ENCODE measurements at places on chromosomes 1 and 21.

GRCh38 chr1:50930965-50931737 lies 28.9 kb downstream of the FAF1 start:
- H3K4me3 ChIP-seq, result no peak overlapping the region
- H3K36me3 ChIP-seq, result no peaks in the 10 kb centered on the region
- H3K27me3 ChIP-seq, result no peaks in the 10 kb centered on the region
- no peak overlapping the region for H3K27ac ChIP-seq
- peak; percentile 19 for DNase-seq

GRCh38 chr1:112527266-112528010 lies 18.7 kb downstream of the WNT2B start:
- H3K27me3 ChIP-seq, result no peaks in the 10 kb centered on the region

DNA sequence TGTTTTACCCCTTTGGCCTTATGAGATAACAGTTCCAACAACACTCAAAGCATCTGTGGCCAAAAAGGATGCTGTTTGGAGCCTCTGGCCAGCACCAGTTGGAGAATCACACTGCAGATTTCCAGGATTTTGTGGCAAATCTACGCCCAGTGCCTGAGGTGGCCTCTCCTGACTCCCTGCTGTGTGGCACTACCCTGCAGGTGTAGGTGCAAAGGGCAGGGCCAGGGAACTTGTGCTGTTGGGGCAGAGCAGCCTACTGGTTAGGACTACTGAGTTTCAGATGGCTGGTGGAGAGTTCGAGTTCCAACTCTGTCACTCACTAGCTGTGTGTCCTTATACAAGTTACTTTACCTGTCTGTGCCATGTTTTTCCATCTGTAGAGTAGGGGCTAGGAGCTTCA lies 170.5 kb downstream of the PTPRU start:
- no peak overlapping the region for H3K27ac ChIP-seq
- DNase-seq, result no peak
- H3K36me3 ChIP-seq, result no peaks in the 10 kb centered on the region
- H3K4me3 ChIP-seq, result no peak overlapping the region

DNA sequence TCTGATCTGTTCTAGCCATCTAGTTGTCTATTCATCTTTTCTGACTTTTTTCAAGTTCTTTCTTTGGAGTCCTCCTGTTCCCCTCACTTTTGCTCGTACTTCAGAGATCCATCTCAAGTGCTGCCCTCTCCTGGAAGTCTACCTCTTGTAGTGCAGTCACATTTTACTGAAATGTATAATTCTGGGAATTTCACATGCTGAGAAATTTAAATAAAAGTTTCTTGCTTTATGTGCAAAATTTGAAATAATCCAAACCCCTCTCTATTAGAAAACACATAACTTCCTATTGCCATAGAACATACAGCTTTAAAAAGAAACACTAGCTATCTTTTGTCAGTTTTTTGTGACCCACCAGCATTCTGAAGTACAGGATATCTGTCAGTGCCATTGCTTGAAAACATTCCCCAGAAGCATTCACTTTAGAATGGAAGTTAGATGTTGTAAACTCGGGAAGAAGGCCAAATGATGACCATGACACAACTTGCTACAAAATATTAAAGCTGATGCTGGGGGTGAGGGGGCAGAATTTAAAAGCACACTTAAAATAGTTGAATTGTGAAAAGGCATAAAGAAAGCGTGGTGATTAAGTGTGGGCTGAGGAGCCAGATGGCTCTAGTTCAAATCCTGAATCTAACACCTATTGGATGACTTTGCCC lies 22.0 kb downstream of the RLF start:
- peaks cover 4% of the 10 kb centered on the region for H3K4me1 ChIP-seq
- H3K4me3 ChIP-seq, result no peak overlapping the region
- H3K27me3 ChIP-seq, result no peaks in the 10 kb centered on the region
- no peak overlapping the region for H3K27ac ChIP-seq
- no peaks in the 10 kb centered on the region for H3K36me3 ChIP-seq

GRCh38 chr1:119987686-119988085 lies 81.8 kb downstream of the NOTCH2 start:
- no peaks in the 10 kb centered on the region for H3K27me3 ChIP-seq
- H3K36me3 ChIP-seq, result peaks cover 8% of the 10 kb centered on the region
- no peak for DNase-seq
- H3K4me3 ChIP-seq, result no peak overlapping the region
- H3K4me1 ChIP-seq, result peaks cover 13% of the 10 kb centered on the region
- H3K27ac ChIP-seq, result 0 out of 2 replicates have a peak overlapping the region, but pooled peaks have one; percentile 44
